ENCODE measurements at places on chromosomes 6 and 20. TPM values are rescaled to one million over a fixed set of nuclear protein-coding genes. Genes with fewer than 3 reads are reported as not detected.

GRCh38 chr6:33437666-33438065 lies 16.7 kb upstream of the ZBTB9 start:
- no peak for DNase-seq

- DNase-seq: no peak
Observed at GRCh38 chr6:136918706-136919105, 3.4 kb upstream of the SLC35D3 start.

Gene OVOL2
- total RNA-seq: not detected

Gene TREML2
- not detected for total RNA-seq

- no peak for DNase-seq
Observed at GRCh38 chr6:99016355-99016754, 68.6 kb upstream of the FBXL4 start.

Gene RBBP8NL
- not detected for total RNA-seq
